ENCODE measurements at places on chromosomes 6 and 20. TPM values are rescaled to one million over a fixed set of nuclear protein-coding genes. Genes with fewer than 3 reads are reported as not detected.

The BPI gene
- total RNA-seq: 0.09 TPM

The EEF1A2 gene
- total RNA-seq: 6.4 TPM

The RFX6 gene
- total RNA-seq: not detected

The C6orf141 gene
- 13.2 TPM for total RNA-seq

The TRIM10 gene
- not detected for total RNA-seq

The CGAS gene
- total RNA-seq: 46.2 TPM

The OR2J3 gene
- total RNA-seq: not detected

The TMC2 gene
- not detected for total RNA-seq

The HLA-DQB1 gene
- 0.51 TPM for total RNA-seq

The LST1 gene
- 0.09 TPM for total RNA-seq

The ZGPAT gene
- total RNA-seq: 18.7 TPM

The MYO6 gene
- total RNA-seq: 7.0 TPM

The LTB gene
- total RNA-seq: not detected

The EPHA7 gene
- total RNA-seq: 0.06 TPM

The WFDC12 gene
- total RNA-seq: not detected

Data from Daoy (cell line).